Naive thymus-derived CD8-positive, alpha-beta T cell (primary cell): ENCODE measurements at places on chromosomes 16 and 17.
A peak's percentile ranks its signal among the peaks of the same experiment; 100 is the strongest.

DNA sequence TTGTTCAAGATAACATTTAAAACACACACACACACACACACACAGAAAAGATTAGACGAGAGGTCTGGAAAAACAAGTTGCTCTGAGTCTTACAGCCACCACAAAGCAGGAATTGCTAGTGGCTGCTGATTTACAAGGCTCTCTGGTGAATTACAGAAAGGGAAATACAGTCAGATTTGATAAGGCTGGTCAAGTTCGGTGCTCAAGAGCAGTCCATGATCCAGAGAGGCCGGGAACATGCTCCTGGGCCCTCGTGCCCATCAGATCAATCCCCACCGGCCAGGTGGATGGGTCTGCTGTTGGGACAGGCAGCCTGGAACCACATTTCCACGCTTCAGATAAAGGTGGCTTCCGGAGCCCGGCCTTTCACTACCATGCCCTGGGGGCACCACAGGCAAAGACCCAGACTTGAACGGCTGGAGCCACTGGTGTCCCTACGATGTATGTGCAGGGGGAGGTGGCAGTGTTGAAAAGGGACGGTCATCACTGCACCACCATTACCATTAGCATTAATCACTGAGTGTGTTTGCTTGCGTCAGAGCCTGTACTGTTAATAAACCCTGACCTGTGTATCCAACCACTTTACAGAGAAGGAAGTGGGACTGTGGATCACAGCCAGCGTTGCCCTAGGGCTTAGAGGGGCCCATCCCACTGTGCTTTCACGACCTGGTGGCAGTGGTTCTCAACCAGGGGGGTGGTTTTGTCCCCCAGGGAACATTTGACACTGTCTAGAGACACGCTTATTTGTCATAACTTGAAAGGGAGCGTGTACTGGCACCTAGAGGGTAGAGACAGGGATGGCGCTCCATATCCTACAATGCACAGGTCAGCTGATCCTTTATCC is 95.1 kb downstream of the XYLT1 start:
- DNase-seq: no peak

DNA sequence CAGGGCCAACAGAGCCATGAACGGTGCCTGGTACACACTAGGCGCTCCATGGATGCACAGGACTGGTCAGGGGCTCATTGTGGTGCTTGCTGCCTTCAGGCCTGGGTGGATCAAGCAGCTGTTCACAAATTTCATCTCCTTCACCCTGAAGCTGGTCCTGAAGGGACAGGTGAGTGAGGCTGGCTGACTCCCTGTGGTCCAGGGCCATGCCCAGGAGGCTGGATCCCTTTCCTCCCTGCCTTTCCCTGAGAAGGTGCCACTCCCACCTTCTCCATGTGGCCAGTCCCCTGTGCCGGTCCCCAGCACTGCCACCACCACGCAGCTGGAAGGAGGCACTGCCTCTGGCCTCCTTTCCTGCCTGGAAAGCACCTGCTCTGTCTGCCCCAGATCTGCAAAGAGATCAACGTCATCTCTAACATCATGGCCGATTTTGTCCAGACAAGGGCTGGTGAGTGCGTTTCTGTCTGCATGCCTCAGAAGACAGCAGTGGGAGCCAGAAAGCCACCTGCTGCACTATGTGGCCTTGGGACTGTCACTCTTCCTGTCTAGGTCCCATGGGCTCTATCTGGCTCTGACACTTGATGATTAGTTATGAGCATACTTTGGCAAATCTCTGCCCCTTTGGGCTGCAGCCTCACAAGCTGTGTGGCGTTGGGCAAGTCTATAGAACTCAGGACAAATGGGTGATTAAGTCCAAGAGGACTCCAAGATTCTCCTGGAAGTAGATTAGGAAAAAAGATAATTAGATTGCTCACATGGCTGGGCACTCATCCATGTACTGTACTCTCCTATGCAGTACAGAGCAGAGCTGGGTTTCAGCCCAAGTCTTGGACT is 9.4 kb downstream of the CETP start:
- no peak for DNase-seq

DNA sequence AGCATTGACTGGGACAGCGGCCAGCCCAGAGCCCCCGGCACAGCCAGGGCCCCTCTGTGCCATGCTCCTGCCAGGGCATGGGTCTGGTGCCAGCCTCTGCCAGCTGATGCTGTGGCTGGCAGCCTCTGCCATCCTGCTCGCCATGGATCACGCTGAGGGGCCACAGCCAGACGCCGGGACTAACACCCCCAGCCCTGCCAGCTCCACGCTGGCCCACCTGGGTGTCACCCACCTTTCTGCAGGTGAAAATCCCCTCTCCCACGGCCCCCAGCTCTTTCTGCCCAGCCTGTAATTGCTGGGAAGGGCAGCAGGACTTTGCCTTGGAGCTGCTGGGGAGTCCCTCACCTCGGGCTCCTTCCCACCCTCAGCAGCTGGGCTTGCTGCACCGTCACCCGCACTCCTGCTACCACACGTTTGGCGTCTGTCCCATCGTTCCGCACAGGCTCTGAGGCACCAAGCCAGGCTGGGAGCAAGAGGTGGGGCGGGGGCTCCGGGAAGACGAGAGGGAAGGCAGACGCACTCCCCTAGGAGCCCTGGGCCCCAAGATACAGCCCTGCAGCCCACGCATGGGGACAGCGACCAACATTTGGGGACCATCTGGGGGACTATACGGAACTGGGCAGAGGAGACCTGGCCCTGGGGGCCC is 42.0 kb upstream of the ACSF3 start:
- no peak for DNase-seq

DNA sequence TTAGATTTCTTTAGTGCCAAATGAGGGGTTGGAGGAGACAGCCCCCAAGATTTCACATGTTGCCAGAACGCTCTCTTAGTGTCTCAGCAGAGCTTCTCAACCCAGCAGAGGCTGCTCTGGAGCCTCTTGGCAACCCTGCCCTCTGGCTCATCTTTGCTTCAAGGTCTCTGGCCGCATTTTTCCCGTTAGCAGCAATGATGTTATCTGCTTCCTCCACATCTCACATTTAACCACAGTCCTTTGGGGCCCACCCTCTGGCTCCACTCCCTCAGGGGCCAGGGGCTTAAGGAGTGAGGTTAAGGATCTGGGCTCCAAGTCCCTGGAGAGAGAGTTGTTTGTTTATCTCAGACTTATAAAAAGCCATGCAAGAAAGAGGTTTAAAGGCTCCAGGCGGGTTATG is 3.3 kb upstream of the XYLT1 start:
- no peak for DNase-seq

GRCh38 chr16:25796239-25796638 is 104.5 kb downstream of the HS3ST4 start:
- DNase-seq: no peak

- DNase-seq: no peak
Measured at GRCh38 chr16:88624977-88625576, 13.3 kb upstream of the IL17C start.

DNA sequence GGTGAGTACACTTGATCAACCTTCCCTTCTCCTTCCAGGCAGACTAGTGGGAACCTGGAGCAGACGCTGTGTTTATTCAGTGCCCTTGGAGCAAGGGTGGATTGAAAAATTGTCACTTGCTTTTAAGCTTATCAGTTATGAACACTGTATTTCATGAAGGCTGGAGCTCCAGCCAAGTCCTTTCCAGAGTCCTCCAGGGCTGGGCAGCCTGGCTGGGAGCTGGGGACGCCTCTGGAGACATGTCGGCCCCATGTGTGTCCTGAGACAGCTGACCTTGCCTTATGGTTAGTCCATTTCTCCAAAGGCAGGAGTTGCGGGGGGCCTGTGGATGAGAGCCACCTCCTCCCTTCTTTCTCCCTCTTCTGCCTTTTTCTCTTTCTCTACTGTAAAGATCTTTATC is 67.0 kb downstream of the RAP1GAP2 start:
- no peak for DNase-seq

DNA sequence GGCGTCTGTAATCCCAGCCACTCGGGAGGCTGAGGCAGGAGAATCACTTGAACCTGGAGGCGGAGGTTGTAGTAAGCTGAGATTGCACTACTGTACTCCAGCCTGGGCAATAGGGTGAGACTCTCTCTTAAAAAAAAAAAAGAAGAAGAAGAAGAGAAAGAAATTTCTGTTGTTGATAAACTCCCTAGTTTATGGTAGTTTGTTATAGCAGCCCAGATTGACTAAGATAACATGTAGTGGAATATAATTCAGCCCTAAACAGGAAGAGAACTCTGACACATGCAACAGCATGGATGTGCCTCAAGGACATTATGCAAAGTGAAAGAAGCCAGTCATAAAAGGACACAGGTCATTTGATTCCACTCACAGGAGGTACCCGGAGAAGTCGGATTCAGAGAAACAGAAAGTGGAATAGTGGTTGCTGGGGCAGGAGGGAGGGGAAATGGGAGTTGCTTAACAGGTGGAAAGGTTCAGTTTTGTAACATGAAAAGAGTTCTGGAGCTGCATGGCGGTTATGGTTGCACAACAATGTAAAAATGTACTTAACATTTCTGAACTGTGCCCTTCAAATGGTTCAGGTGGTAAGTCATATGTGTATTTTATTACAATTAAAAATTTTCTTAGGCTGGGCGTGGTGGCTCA is 26.0 kb upstream of the PRM1 start:
- no peak for DNase-seq

DNA sequence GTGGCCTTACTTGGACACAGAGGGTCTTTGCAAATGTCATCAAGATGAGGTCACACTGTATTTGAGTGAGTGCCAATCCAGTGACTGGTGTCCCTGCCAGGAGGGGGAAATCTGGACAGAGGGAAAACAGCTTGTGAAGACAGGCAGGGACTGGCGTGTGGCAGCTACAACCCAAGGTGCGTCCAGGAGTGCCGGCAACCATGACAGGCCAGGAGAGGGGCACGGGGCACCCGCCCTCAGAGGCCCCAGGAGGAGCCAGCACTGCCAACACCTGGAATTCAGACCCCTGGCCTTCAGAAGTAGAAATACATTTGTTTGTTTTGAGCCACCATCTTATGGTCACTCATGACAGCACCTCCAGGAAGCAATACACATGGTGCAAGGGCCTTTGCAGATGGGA is 225.7 kb downstream of the CPPED1 start:
- no peak for DNase-seq

- DNase-seq: no peak
Measured at GRCh38 chr16:87995644-87996043, 44.4 kb downstream of the BANP start.

- DNase-seq: no peak
Measured at GRCh38 chr17:39996800-39997199, 16.2 kb downstream of the PSMD3 start.

GRCh38 chr16:81526199-81526598 is 81.6 kb downstream of the CMIP start:
- no peak for DNase-seq

- no peak for DNase-seq
Measured at GRCh38 chr16:31064882-31065461, 9.1 kb downstream of the ZNF668 start.

DNA sequence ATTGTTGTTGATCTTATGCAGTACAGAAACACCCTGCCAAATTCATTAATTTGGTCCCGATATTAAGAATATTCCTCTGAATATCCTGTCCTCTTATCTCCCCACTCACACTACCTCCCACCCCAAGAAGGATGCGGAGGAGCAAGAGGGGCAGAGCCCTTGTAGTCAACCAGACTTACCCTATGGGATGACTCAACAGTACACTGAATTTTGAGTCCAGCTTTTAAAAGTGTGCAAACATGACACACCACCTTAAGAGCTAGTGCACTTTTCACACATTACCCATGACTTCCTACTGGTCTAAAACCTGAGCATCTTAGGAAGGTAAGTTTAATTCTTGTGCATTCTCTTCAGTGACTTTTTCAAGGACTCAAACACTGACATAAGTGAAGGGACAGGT is 9.5 kb downstream of the USP22 start:
- DNase-seq: no peak

- DNase-seq: no peak
Measured at GRCh38 chr17:19461116-19461515, 50.1 kb downstream of the RNF112 start.

DNA sequence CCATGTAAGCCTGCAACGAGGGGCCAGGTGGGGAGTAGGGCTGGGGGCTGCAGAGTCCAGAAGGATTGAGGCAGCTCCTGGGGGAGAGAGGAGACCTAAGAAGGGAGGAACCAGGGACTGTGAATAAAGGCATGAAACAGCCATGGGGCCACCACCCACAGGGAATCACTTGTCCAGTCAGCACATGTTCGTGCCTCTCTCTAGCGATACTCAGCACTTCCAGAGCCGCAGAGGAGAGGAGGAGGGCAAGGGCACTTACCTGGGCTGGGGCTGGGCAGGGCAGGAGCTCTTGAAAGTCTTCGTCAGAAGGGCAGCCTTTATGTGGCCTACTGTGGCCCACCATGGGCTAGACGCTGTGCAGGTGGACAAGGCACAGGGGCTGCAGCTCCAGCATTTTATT is 24.2 kb downstream of the CACNA1G start:
- no peak for DNase-seq

DNA sequence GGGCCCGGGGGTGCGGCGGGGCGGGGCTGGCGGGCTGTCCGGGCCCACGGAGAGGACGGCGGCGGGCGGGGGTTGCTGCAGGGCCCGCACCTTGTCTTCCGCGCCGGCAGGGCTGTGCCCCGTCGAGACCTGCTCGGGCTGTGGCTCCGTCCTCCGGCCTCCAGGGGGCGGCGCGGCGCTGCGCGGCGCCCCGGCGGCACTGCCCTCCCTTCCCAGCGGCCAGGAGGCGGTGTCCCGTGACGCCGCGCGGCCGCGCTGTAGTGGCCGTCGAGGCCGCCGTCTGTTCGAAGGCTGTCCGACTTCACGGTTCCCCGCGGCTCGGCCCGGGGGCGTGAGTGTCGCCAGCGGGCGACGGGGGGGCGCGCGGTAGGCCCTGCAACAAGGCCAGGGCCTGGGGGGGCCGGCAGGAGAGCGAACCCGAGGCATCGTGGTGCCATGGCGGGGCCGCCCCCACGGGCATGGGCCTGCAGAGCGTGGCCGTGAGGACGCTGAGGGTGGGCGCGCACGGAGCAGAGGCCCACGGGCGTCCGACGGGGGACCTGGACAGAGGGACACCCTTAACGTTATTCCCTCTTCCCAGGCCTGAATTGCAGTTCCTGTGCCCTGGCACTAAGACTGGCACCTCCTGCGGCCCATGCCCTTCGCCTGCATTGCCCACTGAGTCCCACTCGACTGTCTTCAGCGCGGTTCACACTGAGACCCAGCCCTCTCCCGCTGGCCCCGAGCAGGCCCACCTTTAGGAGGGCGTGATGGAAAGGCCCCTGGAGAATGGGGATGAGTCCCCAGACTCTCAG is at the start of gene PLEKHG4:
Gene PLEKHG4, plus strand, starts transcription at position 237 of the 794 bp plus-strand sequence. Its CDS starts 513 bp downstream, at position 750.
- peak; percentile 81 for DNase-seq

GRCh38 chr17:52027081-52027480 is 131.4 kb downstream of the CA10 start:
- no peak for DNase-seq

GRCh38 chr16:49488336-49488735 is 114.7 kb downstream of the C16orf78 start:
- DNase-seq: no peak

DNA sequence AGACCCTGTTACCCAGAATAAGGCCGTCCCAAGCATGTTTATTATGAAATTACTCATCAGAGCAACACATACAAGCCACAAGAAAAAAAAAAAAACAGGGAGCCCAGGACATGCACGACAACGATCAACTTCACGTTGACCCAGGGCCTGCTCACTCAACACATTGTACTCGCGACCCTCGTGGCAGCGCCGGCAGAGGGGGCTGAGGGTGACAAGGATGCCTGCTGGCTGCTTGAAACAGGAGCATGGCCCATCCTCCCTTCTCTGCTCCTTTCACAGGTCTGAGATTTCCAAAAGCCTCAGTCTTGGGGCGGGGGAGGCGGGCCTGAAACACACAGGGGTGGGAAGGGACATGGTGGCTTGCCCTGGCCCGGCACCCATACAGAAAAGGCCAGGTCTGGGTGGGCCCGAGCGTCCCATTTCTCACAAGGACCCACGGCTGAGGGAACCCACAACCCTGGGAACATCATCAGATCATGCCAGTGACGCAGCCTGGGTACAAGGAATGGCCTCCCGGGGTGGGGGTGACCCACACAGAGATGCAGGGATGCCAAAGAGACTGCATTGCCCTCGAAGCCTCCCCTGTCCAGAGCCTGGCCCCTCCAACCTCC is 21.1 kb upstream of the C16orf95 start:
- no peak for DNase-seq
